T-helper 1 cell (primary cell): ENCODE measurements at places on chromosomes 12 and 14.

DNA sequence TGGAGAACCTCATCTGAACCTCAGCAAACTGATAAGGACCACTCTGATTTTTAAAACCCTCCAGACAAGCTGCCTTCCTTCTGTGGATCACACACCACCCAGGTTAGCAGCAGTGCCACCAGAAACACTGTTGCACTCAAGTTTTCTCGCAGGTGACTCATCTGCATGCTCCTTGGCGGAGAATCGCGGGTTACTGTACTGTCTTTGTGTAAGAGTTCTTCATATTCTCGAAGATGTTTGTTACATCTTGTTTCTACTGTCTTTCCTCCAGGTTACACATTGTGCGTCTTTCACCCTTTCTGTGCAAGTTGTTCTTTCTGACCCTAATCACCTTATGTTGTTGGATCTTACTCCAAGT, 331.2 kb downstream of the CACNA1C start:
- DNase-seq, result no peak

- no peak for DNase-seq
These were observed 40.1 kb upstream of the STRAP start for GRCh38 chr12:15842108-15842507.

GRCh38 chr12:48618541-48618940, 48.7 kb upstream of the LALBA start:
- DNase-seq, result peak; percentile 61

DNA sequence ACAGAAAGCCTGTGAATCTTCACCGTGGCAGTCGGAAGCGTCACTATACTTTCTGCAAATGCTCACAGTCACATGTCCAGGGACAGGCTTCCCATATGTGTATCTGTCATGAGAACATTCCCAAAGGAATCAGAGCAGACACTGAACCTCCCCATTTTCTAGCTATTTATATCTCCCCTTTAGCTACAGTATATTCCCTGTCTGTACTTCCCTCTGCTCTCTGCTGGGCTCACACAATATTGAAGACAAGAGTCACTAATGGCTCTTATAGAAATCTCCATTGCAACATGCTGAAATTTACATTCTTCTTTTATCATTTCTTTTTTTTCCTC, 8.2 kb downstream of the A2M start:
- no peak for DNase-seq

DNA sequence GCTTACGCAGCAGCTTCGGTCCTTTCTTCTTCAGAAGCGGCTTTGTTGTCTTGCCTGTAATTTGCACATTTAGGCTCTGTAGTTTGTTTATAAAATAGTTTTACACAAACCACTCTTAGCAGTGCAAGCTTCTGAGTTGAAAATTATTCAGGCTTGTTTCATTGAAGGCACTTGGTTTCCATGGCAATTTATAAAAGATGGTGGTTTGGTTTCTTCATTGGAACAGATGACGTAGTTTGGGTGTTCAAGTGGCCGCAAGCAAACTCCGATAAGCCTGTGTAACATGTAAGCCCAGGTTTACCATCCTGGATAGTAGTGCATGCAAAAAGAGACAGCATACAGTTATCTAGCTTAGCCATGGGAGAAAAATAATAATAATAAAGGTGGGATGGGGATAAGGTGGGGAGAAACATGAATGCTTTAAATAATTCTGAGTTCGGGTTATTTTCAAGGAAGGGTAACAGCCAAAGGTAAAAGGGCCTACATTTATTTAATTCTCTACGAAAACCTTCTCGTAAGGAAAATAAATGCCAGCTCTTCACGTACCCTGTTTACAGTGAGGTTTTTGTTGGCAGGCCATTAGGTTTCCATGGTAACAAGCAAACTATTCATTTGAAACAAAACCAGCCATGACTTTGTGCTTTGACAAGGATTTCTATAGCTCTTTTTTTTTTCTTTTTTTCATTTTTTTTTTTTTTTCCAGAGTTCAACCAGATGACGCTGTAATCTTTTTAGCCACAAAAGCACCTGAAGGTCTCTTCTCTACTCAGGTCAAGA, 189.6 kb upstream of the RPL10L start:
- DNase-seq, result no peak

- DNase-seq, result peak; percentile 5
These were observed 539.0 kb downstream of the VRK1 start for GRCh38 chr14:97336179-97336578.

- no peak for DNase-seq
These were observed 85.6 kb downstream of the PLEKHA5 start for GRCh38 chr12:19215115-19215514.

DNA sequence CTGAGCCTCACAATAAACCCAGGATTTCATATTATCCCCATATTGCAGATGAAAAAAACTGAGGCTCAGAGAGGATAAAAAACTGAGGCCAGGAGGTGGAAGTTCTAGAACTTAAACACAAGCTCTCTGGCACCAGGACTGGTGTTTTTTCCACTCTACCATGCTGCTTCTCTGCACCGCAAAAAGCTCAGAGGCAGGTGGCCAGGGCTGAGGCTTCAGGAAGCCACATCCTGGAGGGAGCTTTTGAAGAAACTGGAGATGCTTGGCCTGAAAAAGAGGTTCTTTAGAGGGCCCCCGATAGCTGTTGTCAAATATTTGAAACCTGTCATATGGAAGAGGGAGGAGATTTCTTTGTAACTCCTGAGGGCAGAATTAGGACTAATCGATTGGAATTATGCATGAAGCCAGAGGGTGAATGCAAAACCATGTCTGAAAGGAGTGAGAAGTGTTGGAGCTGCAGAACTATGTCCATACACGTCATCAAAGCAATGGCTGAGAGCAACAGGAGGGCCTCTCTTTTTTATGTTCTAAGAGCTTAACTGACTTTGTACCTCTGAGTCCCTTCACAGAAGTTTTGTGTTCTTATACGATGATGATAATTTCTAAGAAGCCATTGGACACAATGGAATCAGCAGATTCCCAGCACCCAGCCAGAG, 448.6 kb downstream of the FUT8 start:
- peak; percentile 71 for DNase-seq

DNA sequence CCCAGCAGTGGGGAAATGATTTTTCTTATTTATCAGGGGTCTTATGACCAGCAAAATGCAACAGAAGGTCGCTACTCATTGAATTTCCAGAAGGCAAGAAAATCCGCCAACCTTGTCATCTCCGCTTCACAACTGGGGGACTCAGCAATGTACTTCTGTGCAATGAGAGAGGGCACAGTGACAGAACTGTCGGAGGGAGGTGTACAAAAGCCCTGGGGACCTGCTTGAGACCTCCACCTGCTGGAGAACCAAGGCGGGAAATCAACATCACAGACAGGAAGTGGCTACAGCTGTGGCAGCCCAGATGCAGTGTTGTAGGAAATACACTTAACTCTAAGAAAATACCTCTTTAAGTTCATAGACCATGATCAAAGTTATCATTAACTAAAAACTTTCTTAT, 250.9 kb upstream of the OR4E1 start:
- DNase-seq, result peak; percentile 78

- DNase-seq, result no peak
These were observed 132.5 kb downstream of the LLPH start for GRCh38 chr12:65998031-65998430.

DNA sequence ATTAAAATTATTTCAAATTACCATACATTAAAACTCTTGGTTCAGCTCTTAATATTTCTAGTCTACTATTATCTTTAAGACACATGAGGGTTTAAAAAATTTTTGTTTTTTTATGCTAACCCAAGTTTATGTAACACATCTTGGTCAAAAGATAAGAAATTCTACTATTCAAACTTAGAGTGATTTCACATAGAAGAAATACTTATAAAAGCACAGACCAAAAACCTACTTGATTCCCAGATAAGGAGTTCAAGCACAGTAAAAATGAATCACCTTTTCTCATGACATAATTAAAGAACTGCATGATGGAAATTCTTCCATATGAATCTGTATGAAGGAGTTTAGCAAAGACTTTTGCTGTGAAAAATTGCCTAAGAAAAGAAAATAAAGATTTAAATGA, 13.9 kb downstream of the PPP2R3C start:
- no peak for DNase-seq

DNA sequence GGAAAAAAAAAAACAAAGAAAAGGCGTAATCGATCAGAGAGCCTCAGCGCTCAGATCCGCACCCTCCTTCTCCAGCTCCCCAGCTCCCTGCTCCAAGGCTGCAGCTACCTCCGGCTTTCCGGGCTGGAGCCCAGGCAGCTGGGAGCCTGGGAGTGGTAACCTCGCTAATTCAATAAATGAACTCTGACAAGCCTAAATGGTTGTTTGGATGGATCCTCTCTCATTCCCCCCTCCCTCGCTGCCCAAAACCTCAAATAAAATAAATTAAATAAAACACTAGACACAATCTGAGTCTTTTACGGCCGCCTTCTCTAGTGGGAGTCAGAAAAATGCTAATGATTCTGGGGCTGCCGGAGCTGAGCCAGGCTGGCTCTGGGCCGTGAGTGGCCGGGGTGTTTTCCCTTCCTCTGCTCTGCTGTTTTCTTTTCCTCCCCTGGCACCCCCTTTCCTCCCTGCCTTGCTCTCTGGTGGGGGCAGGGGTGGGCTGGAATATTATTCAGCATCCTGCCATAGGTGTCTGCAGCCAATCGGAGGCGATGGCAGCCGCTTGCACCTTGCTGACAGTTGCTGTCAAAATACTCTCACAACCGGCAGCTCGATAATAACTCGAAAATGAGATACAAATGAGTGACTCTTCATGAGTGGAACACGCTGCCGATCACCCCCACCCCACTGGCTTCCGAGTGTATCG, 76.1 kb downstream of the RBM19 start:
- DNase-seq, result no peak

GRCh38 chr12:18992336-18992735, 137.2 kb upstream of the PLEKHA5 start:
- no peak for DNase-seq

GRCh38 chr12:98645572-98646067, 530 bp downstream of the APAF1 start:
- no peak for DNase-seq

GRCh38 chr12:19972325-19973288, 395.7 kb upstream of the PDE3A start:
- DNase-seq, result no peak

- DNase-seq, result no peak
These were observed 106.2 kb downstream of the GPATCH2L start for GRCh38 chr14:76257842-76258397.

- DNase-seq, result no peak
These were observed 7.2 kb upstream of the CCDC197 start for GRCh38 chr14:93989939-93990338.

DNA sequence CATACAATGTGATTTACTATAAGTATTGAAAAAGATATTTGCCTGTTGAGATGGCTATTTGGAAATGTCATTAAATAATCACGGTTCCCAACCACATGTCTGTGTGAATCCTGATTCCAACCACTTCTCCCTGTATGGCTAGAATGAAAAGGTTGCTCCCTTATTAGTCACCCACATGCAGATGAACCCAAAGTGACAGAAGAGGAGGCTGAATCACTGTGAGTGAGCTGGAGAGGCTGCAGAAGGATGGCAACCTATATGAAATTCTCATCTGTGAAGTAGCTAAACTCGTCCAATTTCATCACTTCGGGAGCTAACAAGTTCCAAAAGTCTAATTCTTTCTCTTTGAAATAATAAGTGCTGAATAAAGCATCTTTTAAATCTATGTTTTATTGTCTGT, 300.5 kb downstream of the PRKD1 start:
- DNase-seq, result no peak

DNA sequence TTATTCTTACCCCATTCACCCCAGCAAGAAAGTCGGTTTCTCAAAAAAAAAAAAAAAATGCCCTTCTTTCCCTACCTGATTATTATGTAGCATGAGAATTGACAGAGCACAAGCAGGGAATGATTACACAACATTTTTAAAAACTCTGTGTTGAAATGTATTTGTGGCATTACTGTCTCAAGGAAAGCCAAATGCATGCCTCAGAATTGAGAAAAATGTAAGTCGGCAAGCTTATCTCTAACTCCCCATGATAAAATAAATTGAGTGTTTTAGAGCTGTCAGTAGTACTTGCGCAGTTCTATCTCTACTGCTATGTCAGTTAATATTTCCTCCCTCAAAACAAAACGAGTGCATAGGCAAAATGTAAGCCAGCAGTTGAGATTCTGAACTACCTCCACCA, 25.7 kb downstream of the ANO4 start:
- no peak for DNase-seq

GRCh38 chr12:3958534-3958933, 85.3 kb upstream of the PARP11 start:
- no peak for DNase-seq

GRCh38 chr14:23669441-23669840, 33.3 kb downstream of the DHRS2 start:
- DNase-seq, result no peak

DNA sequence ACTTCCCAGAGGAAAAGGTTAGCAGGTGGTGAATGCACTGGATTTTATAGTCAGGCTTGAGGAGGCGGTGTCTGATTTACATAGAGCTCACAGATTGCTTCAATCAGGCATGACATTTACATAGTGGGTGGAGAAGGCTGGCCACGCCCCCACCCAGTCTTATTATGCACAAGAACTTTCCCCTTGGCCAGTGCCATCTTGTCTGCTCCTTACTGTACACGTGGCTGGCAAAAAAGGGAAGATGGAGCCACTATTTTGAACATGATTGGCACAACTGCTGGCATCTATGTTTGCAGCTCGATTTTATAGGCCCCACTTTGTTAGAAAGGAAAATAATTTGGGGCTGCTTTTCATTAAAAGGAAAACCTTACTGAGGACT, 10.9 kb upstream of the LGMN start:
- DNase-seq, result no peak
